Stimulated activated CD8-positive, alpha-beta memory T cell treated with anti-CD3 and anti-CD28 coated beads, Interleukin-4, amount 100 ng/mL, for 4 hours (primary cell): ENCODE measurements at places on chromosomes 13 and 19.

GRCh38 chr13:97849305-97849704 lies 104.2 kb upstream of the IPO5 start:
- no peak for DNase-seq

- DNase-seq: peak; percentile 65
Observed at GRCh38 chr19:41541990-41542584, 33.9 kb upstream of the CEACAM21 start.

DNA sequence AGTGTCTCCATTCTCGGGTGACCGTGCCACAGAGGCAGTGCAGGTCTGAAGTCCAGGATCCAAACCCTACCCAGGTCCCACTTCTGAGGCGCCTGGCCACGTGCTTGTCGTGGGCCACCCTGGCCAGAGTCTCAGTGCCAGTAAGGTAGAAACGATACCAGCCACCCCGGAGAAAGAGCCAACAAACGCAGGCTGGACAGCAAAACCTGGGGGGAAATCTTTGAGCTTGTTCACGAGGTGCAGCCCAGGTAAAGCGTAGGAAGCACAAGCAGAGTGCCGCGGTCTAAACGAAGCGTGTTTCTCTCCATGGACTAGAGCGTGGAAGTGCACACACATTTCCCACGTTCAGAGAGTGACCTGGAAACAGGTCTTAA lies 95.6 kb downstream of the ATP11A start:
- DNase-seq: no peak

DNA sequence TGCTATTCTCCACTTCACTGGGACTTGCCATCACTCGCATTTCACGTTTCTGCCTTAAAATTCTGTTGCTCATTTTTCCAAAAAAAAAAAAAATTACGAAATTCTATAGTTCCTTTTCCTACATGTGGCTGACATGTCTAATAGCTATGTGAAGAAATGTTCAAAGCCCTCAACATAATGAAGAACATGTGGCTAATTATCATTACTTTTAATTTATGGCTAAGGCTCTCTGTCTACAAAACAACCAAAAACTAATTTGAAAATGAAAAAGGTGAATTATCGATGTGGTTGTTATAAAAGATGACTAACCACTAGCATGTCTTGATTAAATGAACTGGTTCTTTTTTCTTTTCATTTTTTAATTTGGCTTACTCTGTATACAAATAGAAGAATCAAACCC lies 940.0 kb downstream of the EFNB2 start:
- no peak for DNase-seq

GRCh38 chr13:94093652-94094315 lies 385.7 kb downstream of the DCT start:
- DNase-seq: no peak

GRCh38 chr13:98429977-98430736 lies 146.8 kb downstream of the STK24 start:
- DNase-seq: no peak
